ENCODE measurements at places on chromosomes 1 and 21.

GRCh38 chr21:21182401-21183010 lies 184.3 kb downstream of the NCAM2 start:
- no peak for DNase-seq

DNA sequence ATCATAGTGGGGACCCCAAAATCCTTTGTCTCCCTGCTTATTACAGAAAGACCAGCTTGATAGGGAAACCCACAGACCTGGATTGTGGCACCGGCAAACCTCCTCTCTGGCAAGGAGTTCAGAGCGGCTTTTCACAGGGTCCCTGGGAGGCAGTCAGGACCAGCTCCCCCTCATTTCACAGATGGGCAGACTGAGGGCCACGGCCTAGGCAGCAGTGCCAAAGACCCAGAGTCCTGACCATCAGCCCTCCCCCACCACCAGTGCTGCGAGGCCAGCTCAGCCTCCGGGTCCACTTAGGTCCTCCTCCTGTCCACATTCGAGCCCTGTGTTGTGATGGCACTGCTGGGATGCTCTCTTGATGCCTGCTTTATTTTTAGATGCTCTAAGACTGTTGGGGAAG lies 57.2 kb downstream of the CAMK2N1 start:
- no peak for DNase-seq

- DNase-seq = no peak
Measured at GRCh38 chr1:94438692-94439276, 20.6 kb downstream of the ABCD3 start.

GRCh38 chr1:202994756-202995155 lies 12.4 kb upstream of the TMEM183A start:
- no peak for DNase-seq

Data from bone marrow (tissue), 2 donors.